Keratinocyte (primary cell): ENCODE measurements at places on chromosomes 3 and 15. TPM values are rescaled to one million over a fixed set of nuclear protein-coding genes. Genes with fewer than 3 reads are reported as not detected.
A peak's percentile ranks its signal among the peaks of the same experiment; 100 is the strongest.

DNA sequence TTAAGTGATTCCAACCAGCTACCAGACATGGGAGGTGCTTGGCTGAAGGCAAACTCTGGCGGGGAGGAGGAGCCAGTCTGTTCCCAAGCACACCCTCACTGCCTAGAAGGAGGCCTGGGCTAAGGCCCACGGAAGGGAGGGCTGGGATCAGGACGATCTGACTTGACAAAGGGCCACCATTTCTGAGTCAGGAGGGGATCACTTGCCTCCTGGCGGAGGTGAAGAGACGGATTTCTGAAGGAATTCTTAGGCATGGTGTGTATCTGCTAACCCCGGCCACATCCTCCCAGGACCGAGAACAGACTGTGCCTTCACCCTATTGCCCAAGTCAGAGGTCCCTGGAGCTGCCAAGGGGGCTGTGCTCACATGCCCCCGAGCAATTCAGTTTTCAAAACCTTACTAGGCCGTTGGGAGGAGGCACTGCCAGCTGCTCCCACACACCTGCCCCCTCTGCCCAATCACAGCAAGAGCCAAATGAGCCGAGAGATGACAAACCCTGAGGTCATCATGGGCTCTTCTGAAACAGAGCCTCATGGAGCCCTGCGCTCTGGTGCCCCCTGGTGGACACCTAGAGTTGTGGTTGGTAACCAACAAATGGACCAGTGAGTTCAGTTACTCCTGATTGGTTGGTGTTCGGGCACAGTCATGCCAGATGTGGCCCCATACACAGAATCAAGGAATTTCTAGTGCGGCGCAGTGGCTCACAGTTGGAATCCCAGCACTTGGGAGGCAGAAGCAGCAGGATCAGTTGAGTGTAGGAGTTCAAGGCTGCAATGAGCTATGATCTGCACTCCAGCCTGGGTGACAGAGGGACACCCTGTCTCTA is 6.5 kb upstream of the TNK2 start:
- DNase-seq, result peak; percentile 100

DNA sequence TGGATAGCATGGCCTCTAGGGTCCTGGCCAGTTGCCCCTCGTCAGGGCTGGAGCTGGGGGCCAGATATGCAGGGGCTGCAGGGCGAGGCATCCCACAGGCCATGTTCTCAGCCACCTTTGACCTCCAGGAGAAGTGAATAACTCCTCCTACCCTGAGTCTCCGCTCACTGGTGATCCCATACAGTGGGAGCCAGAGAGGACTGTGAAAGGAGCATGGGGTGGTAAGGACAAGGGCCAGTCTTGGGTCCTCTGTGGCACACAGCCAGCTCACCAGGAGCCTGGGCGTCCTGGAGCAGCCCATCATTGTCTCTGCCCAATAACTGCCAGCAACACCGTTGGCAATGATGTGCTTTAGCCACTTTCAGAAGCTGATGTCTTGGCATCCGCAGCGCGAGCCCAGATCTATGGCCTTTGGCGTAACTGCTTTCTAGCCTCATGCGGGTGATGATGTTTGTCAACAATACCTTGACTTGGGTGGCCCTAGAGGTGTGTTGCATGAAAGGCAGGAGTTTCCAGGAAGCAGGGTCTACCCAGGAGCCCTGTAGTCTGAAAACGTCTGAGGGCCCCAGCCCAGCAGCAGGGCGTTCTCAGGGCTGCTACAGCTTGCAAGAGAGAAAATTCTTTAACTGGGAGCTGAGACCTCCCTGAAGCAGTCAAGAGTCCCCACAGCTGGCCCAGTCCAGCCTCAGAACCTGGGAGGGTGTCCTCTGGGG is 61.1 kb upstream of the IQSEC1 start:
- DNase-seq, result no peak

DNA sequence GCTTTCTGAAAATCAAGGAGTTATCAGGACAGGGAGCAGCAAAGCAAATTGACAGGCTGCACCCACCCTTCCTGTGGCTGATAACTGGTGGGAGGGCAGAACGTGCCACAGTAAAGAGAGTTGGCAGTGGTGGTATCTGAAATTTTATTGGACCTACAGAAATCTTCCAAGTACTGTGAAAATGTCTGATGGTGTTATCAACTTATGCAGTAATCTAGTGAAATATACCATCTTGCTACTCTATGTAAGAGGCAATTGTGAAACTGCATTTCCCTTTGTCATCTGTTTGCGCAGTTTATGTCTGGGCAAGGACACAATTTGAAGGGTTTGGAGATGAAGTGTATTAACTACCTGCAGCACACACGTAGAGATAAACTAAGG is 1.5 kb downstream of the PLCL2 start:
- no peak for DNase-seq

ST8SIA2 gene
- 0.22 to 0.63 TPM (median 0.27 TPM) in 3 replicates for polyA plus RNA-seq

CLCN2 gene
- 3.1 to 3.3 TPM (median 3.2 TPM) in 3 replicates for polyA plus RNA-seq

FSD2 gene
- not detected in 3 replicates for polyA plus RNA-seq

CHRFAM7A gene
- 0.03 to 0.22 TPM (median 0.20 TPM) in 3 replicates for polyA plus RNA-seq

NANOGP8 gene
- 0.12 TPM in 1 of 3 replicates, not detected in the others for polyA plus RNA-seq

DNA sequence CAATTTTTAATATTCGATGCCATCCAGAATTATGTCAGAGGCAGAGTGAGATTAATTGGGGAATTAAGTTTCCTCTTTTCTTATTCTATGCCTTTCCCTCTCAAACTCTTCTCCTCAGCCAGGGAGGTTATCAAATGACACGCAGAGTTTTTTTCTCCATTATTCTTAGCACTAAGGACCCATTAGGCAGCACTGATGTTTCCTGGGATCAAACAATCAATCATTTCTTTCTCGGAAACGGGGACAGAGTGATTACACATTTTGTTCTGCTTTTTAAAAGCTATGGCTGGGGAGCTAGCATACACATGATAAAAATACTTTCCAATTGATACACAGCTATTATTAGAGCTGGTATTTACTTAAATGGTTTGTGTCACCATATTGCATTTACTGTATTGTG is 35.3 kb upstream of the PSMD6 start:
- DNase-seq, result no peak

- no peak for DNase-seq
These were observed 78.8 kb downstream of the SOX2 start for GRCh38 chr3:181790561-181790960.

GRCh38 chr3:156033428-156033827 is 87.0 kb upstream of the KCNAB1 start:
- DNase-seq, result no peak

FETUB gene
- polyA plus RNA-seq, result 0.05 to 0.35 TPM (median 0.25 TPM) in 3 replicates

GRCh38 chr15:34318277-34319079 is 19.1 kb downstream of the SLC12A6 start:
- DNase-seq, result no peak

DNA sequence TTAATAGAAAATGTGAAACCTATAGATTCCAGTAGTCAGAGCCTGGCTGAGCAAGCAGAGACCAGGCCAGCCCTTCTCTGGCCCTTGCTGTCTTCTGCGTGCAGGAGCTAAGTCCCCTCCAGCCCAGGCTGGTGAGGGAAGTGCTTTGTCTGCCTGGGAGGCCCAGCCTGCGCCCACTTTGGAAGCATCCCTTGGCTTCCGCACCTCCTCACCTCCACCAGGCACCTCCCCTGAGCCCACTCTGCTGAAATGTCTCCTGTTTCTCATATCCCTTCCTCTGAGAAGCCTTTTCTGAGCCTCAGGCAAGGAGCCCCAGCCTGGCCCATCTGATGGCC is 45.3 kb downstream of the ALDH1L1 start:
- no peak for DNase-seq

- DNase-seq, result no peak
These were observed 184.5 kb downstream of the ZPLD1 start for GRCh38 chr3:102619361-102619760.

- DNase-seq, result no peak
These were observed 7.2 kb upstream of the RBP1 start for GRCh38 chr3:139546772-139547171.

GRCh38 chr3:59677747-59678702 is 628.2 kb upstream of the CFAP20DC start:
- no peak for DNase-seq

CRYBG3 gene
- 5.4 to 6.9 TPM (median 5.5 TPM) in 3 replicates for polyA plus RNA-seq

DNA sequence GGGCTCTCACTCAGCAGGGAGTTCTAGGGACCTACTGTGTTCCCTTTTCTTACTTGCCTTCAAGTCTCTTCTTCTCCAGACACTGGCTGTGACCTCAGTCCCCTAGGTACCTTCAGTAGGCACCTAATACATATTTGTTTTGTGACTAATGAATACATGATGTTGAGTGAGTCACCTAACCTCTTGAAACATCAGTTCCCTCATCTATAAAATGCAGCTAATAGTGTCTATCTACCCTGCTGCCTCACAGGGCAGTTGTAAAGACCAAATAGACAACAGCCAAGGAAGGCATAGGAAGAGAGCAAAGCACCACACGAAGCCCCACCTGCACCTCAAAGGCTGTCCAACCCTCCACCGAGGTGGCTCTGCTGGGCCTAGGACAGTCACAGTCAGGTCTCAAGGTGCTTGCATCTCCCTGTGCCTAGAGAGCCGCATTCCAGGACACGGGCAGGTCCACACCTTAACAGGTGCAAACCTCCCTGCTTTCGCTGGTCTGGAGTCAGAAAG is 29.1 kb downstream of the DAPK2 start:
- peak; percentile 28 for DNase-seq

LRRC34 gene
- polyA plus RNA-seq, result 0.17 to 0.43 TPM (median 0.36 TPM) in 3 replicates

DNA sequence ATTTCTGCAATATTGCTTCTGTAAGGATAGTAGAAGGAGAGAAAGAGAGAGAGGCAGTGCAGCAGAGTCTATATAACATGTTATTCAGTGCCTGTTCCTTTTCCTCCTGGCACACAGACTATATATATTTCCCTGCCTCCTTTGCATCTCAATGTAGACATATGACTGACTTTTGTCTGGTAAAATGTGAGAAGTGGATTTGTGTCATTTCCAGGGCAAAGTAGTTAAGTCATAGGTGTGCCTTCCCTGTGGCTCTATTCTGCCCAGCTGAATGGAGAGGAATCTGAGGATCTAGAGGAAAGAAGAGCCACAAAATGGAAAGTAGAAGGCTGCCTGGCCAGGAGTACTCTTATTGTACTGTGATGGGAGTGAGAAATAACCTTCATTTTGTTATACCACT is 54.6 kb upstream of the CADPS start:
- no peak for DNase-seq

- peak; percentile 65 for DNase-seq
These were observed 148.6 kb downstream of the SUCNR1 start for GRCh38 chr3:152021951-152022461.

DNA sequence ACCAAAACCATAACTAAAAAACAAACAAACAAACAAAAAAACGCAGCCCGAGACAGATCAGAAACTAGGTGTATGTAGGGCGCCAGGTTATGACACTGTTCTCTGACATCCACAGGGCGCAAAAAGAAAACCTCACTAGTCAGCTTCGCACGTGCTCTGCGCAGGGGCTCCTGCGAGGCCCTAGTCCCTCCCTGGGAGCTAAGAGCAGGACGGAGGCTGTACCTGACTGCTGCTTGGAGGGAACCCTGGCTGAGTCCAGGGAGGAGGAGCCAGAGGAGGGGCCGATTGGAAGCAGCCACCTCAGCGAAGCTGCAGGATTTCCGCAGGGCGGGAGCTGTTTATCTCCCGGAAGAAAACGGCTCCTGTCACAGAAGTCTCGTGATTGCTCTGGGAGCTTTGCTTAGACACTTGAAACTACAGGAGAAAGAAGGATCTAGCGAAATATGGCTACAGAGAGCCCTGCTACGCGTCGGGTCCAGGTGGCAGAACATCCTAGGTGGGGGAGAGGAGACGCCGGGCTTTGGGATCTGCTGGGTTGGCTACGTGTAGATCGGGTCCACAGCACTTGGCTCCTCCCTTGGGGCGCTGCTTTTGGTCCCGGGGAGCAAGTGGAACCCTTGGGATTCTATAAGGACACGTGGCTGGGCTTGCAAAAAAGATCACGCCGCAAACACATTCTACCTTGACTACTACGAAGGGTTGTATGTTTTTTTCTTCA is at the start of gene GALK2:
Gene GALK2 (plus strand): TSS at position 368 of the 718 bp plus-strand sequence. CDS start 76 bp downstream, at position 444.
- DNase-seq, result no peak

DNA sequence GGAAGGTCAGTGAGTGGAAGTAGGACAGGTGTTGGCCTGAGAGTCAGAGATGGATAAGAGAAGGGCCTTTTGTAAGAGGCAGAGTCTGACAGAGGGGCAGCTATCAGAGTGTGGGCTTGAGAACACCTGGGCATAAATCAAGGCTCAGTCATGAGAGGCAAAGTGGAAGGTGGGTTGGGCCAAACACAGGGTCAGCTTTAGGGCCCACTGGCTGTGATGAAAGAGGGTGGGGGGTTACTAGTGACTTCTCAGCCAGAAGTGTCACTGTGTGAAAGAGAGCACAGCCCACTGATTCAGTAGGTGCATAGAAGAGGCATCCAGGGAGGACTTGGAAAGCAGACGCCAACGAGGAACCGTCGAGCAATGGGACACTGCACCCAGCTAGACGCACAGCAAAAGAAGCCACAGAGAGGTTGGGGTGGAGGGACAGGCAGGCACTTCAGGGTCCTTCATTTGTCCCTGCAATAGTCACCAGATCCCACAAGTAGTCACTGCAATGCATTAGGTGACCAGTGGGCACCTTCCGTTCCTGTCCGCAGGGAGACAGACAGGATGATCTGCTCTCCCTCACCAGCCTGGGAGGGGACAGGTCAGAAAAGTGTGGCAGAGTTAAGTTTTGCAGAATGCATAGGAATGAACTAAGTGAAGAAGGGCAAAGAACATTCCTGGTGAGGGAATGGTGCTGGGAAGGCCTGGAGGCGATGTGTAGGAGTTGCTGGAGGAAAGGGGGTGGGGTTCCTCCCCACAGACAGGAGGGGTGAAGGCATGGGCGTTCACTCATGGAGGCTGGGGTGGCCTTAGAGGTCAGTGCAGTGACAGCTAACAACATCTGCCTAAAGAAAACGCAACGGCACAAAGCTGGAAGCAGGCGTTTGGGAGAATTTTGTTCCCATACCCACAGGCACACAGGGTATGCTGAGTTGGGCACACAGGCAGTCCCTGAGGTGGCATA is 36.3 kb downstream of the MESD start:
- no peak for DNase-seq

- DNase-seq, result no peak
These were observed 643 bp upstream of the RNU5B-1 start for GRCh38 chr15:65303687-65304380.

GFM1 gene
- polyA plus RNA-seq, result 23.4 to 35.9 TPM (median 28.6 TPM) in 3 replicates

TTLL13 gene
- 0.05 to 0.09 TPM (median 0.07 TPM) in 3 replicates for polyA plus RNA-seq

DNA sequence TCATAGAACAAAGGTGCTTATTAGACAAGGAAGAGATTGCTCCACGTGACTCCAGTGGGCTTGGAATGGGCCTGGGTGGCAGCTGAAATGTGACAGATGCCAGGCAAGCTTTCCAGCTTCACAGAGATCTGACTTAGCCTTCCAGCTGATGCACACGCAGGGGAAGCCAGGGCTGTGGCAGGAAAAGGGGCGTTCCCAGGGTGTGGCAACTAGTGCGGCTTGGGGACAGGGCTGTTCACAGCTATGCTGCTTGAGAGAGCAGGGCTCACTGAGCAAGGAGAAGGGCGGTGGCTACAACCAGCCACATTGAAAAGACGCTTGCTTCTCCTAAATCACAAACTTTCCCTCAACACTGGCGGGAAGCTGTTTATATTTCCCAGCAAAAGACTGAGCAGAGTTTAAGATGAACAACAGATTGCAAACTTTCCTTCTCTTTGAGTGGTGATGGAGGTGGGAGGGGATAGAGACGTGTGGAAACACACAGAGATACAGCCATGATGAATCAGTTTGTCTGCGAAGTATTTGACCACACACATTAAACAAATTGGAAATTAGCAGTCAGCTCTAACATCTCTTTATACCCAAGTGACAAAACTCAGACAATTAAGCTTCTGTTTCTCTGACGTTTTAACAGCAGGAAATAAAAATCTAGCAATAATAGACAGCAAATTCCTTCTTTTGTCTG is 127.5 kb downstream of the BDH1 start:
- DNase-seq, result no peak
